ENCODE measurements at places on chromosomes 2 and 18.

DNA sequence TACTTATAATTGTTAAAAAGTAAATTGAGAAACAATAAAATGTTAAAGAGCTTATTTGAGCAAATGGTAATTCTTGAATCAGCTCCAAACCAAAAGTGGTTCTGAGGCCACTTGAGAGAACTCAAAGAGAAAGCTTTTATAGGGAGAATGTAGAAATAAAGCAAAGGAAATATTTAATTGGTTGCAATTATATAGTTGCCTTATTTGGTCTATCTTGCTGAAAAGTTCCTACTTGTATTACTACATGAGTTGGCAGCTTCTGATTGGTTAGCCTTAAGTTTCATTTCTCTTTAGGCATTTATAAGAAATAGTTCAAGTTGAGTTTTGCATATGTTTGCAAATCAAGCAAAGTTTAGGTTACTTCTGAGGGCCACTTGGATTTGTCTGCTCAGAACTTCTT lies 38.1 kb downstream of the SCN2A start:
- no peak for DNase-seq

GRCh38 chr2:189350540-189351209 lies 90.6 kb upstream of the WDR75 start:
- peak; percentile 93 for DNase-seq

DNA sequence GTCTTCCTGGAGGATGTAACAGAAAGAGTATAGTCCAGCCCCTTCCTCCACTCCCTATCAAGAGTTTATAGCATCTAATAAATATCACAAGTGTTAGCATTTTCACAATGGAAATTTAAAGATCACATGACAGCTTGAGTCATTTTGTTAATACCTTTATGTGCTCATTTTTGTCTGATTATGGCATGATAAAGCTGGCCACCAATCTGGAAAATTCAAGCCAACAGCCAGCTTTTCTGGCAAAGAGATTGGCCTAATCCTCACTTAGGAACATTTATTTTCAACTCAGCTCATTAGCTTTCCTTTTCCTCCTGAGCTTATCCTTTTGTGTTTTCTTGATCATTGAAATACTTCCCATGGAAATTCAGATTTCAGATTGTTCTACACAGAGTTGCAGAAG lies 262.9 kb upstream of the RBMS1 start:
- no peak for DNase-seq

GRCh38 chr2:230886206-230886605 lies 21.5 kb downstream of the ITM2C start:
- no peak for DNase-seq

DNA sequence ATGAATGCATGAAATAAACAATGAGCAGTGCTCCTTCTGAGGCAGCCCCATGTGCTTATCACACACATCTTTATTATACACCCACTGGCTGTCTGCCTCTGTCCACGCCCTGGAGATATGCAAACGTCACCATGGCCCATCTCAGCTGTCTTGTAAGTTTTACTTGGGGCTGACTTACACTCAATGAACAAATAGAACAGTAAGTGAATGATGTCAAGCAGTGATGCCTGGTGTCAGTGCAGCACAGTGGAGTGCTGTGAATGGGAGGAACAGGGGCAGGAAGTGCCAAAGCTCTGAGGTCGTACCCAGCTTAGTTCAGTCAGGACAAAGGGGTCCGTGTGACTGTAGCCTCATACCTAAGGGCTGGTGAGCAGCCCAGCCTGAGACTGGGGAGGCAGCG lies 659.5 kb upstream of the HS6ST1 start:
- DNase-seq = peak; percentile 15

DNA sequence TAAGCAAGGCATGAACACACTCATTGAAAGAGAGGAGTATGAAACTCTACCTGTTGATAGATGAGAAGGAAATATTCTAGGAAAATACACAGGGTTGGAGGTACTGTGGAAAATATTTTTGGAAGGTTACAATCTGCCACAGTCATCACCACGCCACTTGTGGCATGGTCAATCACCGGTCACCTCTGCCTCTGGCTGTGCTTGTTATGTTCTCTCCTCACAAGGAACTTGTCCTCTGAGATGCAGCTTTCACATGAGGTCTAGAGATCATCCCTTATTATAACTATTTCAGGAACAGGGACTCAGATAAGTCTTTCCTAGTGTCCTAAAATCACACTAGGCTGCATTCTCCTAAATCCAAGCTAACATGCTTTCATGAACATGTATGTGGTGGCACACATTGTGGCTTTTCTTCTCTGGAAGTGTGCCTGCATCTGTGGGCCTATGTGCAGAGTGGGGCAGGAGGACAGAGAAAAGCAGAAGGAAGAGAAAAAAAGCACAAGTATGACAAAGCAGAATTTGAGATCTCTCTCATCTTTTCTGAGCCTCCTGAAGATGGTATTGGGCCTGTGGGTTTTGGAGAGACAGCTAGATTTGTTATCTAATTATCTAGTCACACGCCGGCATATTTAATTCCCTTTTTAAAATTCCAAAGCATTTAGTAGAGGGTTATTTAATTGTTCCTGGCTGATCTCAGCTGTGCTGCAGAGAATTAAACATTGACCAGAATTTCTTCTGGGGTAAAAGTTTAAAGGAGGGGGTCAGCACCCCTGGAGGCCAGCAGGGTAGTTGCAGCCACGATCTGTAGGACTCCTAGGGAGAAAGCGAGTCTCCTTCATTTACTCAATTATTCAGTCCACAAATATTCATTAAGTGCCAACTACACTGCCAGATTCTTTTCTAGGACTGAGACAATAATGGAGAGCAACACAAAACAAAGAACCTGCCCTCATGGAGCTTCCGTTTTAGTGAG lies 294.6 kb downstream of the RDH14 start:
- DNase-seq = no peak

DNA sequence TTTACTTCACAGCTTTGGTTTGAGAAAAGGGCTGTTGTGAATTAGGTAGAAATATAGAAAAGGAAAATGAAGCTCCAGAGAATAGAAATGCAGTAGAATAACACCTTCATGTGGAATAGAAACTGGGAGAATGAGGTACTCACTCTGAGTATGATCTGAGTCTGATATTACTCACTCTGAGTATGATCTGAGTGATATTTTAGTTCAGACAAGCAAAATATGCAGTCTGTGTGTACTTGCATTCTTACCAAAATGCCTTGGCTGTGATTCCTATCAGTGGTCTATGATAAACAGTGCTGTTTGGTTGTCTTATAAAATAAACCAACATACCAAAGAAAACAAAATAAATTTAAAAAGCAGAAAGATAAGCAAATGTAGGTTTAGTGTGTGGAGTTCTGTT lies 487.6 kb downstream of the THSD7B start:
- DNase-seq = peak; percentile 78

Data from fibroblast of skin of back (primary cell).